Naive thymus-derived CD4-positive, alpha-beta T cell (primary cell): ENCODE measurements at places on chromosomes 4 and X.

DNA sequence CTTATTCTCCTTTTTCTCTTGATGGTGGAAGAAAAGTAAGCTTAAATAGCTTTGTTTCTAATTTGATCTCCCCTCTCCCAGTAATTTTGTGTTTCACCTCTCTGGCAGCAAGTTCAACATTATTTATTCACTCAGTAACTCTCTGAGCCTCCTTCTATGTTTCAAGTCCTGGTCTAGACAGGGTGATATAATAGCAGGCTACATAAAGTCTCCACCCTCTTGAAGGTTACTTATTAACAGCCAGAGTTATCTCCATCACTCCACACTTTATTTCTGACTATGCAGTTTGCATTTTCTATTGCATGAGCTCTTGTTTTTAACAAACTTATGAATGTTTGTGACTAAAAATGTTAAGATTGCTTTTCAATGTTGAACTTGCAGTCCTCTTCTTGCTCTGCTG is 17.8 kb upstream of the ANOS1 start:
- no peak for DNase-seq

- no peak for DNase-seq
Measured at GRCh38 chr4:152356428-152357034, 179.4 kb downstream of the FBXW7 start.

GRCh38 chr4:38106311-38106710 is 146.1 kb downstream of the PTTG2 start:
- no peak for DNase-seq

DNA sequence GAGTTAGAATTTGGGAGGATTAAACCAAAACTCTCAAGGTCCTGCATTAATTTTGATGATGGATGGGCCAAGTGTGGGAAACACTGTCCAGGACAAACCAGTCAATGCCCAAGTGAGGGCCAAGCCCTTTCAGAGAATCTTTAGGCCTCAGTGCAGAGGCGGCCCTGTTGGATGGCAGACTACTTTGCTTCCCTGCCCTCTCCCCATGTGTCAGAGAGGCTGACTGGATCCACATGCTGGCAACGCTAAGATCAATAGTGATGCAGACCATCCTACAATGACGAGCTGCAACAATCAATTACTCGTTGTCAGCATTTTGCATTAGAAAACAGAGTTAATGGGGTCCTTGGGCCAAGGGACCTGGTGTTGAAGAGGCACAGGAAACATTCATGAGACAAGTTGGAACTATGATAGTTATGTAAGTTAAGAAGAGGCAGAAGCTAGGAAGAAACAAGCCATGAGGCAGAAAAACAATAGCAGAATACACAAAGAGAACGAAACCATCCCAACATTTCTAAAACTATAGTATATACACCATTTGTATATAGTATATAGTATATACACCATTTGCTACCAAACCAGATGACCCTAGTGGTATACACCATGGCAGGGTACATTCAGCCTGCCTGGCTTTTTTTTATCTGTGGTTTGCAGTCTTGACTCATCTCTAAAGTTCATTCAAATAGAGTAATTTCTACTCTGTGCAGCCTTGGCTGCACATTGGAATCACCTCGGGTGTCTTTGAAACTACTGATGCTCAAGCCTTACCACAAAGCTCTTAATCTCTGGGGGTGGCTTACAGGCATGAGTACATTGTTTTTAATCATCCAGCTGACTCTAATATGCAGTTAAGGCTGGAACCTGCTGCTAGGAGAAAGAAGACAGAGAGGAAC is 147.7 kb upstream of the GYPA start:
- DNase-seq: no peak

DNA sequence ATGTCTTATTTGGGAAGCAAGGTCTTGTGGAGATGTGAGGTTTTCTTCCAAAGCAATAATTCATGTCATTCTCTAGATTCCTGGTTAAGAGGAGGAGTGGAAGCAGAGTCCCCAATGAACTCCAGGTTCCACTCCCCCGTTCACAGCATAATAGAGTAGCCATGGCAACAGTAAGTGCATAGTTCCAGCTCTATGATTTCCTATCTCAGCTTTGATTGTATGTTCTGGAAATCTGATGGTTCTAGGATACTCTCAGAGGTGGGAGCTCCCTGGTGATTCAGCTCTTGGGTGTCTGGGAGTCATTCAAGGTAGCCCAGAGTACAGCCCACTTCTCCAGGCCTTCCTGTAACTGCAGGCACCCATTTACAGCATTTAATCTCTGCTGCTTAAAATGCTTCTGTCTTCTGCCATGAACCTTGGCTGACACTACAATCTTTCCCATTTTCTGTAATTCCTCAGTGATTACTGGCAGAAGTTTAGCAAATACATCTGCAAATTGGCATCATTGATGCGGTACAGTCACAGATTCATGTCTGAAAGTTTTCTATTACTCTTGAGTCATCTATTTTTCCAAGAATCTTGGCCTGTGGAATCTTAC is 242.0 kb downstream of the MAPK10 start:
- no peak for DNase-seq
